ENCODE measurements at places on chromosomes 2 and 18.
A peak's percentile ranks its signal among the peaks of the same experiment; 100 is the strongest.

DNA sequence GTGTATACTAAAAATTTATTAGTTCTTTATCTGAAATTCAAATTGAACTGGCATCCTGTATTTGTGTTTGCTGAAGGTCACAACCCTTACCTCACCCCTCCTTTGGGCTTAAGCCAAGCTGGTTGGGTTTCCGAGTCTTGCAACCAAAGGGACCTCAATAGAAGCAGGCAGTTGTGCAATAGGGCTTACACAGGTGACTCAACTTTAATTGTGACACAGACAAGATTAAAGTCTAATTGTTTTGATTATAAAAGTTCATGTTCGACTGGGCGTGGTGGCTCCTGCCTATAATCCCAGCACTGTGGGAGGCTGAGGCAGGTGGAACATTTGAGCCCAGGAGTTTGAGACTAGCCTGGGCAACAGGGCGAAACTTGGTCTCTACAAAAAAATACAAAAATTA, 71.5 kb downstream of the RAB31 start:
- H3K4me1 ChIP-seq: peaks cover 6% of the 10 kb centered on the region
- H3K27ac ChIP-seq: no peak overlapping the region
- no peak overlapping the region for H3K4me3 ChIP-seq
- no peaks in the 10 kb centered on the region for H3K27me3 ChIP-seq
- no peak for DNase-seq

DNA sequence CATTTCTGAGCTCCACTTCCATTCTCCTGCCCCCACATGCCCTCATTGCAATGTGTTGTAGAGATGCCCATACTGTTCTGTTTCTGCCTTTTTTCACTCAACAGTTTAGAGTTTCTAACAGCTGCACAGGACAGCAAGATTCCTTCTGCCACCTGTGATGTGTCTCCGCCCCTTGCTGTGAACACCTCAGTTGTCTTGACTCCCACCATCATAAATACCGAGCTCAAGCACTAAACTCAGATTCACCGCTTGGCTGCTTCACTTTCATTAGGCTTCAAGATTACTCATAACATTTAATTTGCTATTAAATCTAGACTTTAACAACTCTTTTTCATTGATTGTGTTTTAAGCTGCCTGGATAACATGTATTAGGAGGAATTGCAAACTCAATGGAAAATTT, 141.0 kb downstream of the MAP2 start:
- no peaks in the 10 kb centered on the region for H3K36me3 ChIP-seq
- H3K4me3 ChIP-seq: no peak overlapping the region
- H3K27ac ChIP-seq: no peak overlapping the region
- no peak for DNase-seq
- H3K27me3 ChIP-seq: peaks cover 2% of the 10 kb centered on the region

GRCh38 chr2:38610851-38611801, 8.4 kb upstream of the HNRNPLL start:
- H3K27me3 ChIP-seq: peaks cover 24% of the 10 kb centered on the region
- H3K36me3 ChIP-seq: peaks cover 4% of the 10 kb centered on the region
- no peak overlapping the region for H3K4me3 ChIP-seq

DNA sequence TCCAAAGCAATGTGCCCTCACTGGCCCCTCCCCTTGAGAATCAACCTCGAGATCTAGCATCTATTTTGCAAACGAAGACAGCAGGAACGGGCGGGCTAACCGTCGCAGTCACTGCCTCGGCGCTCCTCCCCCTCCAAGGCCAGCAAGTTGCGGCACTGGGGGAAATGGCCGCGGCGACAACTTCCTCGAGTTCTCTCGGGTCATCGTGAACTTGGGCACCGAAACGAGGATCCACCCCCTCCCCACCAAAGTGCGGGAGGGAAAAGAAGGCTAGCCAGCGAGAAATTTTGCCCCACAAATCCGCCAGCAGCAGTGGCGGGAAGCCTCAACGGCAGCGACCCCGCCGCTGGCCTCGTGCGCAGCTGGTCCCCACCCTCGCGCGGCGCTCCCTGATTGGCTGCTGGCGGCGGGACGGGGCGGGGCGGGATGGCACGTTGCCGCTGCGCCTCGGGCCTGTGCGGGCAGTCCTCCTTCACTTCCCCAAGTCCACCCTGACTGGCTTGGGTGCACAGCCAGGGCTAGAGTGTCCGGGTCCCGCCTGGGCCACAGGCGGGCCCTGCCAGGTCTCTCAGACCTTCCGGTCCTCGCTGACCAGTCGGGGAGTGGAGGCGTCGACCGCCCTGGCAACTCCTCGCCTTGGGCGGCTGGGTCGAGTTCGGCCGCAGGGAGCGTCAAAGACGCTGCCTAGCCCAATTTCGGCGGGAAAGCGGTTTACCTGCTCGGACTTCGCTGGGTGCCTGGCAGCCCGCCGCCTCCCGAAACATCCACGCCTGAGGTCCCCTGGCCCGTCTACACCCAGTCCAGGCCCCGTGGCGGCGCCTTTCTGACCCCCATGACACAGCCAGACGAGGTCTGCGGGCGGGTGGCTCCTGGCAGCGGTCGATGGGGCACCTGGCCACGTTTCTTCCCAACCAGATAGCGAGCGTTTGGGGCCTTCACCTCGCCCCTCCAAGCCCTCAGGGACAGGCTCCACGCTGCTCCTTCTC, at the start of gene BOLL:
Gene BOLL, minus strand, starts transcription at position 364 of the 986 bp plus-strand sequence. CDS start 3,469 bp downstream, outside the sequence.
- peaks cover 8% of the 10 kb centered on the region for H3K27me3 ChIP-seq
- peak within 1 kb of the TSS; percentile 81 for H3K4me3 ChIP-seq
- no peak for DNase-seq

GRCh38 chr2:36915627-36916026, 50.7 kb downstream of the STRN start:
- H3K4me3 ChIP-seq: no peak overlapping the region
- peaks cover 8% of the 10 kb centered on the region for H3K4me1 ChIP-seq
- no peak overlapping the region for H3K27ac ChIP-seq
- no peaks in the 10 kb centered on the region for H3K27me3 ChIP-seq
- peaks cover 5% of the 10 kb centered on the region for H3K36me3 ChIP-seq

GRCh38 chr2:67137699-67138098, 259.4 kb upstream of the ETAA1 start:
- no peak overlapping the region for H3K27ac ChIP-seq
- H3K36me3 ChIP-seq: no peaks in the 10 kb centered on the region
- H3K27me3 ChIP-seq: no peaks in the 10 kb centered on the region
- H3K4me3 ChIP-seq: no peak overlapping the region
- H3K4me1 ChIP-seq: no peaks in the 10 kb centered on the region

DNA sequence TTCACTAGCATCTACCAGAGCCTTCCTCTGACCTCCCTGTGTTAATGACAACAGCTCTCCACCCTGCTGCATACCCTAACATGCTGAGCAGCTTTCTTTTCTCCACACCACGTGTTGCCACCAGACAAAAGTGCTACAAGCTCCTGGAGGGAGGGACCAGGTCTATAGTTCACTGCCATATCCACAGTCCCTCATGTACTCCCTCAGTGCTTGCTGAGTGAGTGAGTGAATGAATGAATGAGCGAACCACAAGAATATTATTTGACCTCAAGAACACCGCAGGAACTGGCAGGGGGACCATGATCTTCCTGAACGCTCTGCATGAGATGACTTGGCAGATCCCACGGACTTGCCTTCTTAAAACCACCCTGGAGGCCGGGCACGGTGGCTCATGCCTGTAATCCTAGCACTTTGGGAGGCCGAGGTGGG, 47.4 kb upstream of the CAB39 start:
- DNase-seq: no peak
- peaks cover 67% of the 10 kb centered on the region for H3K4me1 ChIP-seq
- H3K27me3 ChIP-seq: no peaks in the 10 kb centered on the region
- H3K27ac ChIP-seq: no peak overlapping the region
- no peaks in the 10 kb centered on the region for H3K36me3 ChIP-seq

DNA sequence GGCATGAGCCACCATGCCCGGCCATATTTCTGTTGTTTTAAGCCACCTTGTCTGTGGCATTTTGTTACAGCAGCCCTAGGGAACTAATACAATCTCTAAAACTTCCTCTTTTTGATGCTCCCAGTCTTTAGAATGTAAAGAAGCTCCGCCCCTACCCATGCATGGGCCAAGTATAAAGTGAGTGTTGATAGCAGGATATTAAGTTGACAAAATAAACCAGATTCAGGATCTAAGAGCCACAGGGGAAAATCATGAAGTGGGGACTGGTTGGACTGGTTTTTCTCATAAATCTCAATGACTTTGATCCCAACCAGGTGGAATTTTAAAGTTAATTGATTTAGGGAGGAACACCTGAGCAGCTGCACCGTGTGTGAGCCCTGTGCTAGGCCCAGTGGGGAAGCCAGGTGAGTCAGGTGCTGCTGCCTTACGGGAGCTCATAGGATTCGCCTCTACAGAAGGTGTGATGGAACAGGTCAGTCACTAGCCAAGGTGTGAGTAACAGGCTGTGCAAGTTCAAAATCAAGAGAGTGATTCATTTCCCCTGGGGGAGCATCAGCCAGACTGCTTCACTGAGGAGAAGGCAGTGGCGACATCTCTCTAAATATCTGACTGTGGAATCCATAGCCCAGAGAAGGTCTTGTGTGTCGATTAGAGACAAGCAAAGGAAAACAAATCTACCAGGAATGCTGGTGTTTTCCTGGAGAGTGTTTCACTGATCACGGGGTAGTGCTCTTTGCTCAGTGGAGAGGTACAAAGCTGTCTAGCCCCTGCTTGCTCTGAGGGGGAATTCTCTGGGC, 63.0 kb upstream of the MSH2 start:
- no peak overlapping the region for H3K4me3 ChIP-seq
- no peaks in the 10 kb centered on the region for H3K27me3 ChIP-seq
- no peak overlapping the region for H3K27ac ChIP-seq
- DNase-seq: no peak
- H3K4me1 ChIP-seq: peaks cover 19% of the 10 kb centered on the region
- H3K36me3 ChIP-seq: no peaks in the 10 kb centered on the region

DNA sequence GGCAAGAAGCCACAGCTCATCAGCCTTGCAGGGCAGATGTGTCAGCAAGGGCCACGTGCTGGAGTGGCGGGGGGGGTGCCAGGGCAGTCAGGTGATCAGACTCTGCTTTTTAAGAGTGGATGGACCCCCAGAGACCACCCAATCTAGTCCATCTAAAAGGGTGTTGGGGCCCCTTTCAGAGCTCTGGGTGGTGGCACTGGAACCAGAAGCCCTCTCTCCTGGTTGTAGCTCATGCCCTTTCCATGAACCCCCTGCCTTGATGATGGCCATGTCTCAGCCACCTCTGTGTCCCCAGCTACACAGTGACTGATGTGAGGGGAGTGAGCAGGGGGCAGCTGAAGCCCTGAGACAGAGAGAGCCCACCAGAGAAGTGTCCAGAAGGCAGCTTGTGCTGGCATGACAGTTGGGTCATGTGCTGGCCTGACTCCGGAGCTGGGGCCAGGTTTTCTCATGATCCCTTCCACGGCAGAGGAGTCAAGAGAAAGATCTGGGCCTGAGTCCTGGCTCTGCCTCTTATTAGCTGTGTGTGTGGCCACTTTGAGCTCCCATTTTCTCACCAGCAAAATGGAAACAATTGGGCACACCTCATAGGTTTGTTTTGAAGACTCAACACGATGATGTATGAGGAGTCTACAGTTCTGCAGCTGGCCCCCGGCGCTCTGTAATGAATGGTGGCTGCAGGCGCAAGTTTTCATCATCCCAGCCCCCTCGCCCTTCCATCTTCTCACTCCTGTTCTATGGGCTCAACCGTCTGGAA, 195.7 kb downstream of the ZFP36L2 start:
- no peak overlapping the region for H3K27ac ChIP-seq
- H3K36me3 ChIP-seq: no peaks in the 10 kb centered on the region
- H3K4me3 ChIP-seq: no peak overlapping the region
- peaks cover 2% of the 10 kb centered on the region for H3K4me1 ChIP-seq
- no peak for DNase-seq
- peaks cover 5% of the 10 kb centered on the region for H3K27me3 ChIP-seq

GRCh38 chr18:681985-682384, 24.5 kb downstream of the TYMS start:
- peaks cover 5% of the 10 kb centered on the region for H3K36me3 ChIP-seq
- H3K4me3 ChIP-seq: no peak overlapping the region
- no peaks in the 10 kb centered on the region for H3K4me1 ChIP-seq
- H3K27me3 ChIP-seq: no peaks in the 10 kb centered on the region

- H3K27ac ChIP-seq: peak overlapping the region; percentile 41
- H3K36me3 ChIP-seq: peaks cover 7% of the 10 kb centered on the region
- H3K4me3 ChIP-seq: no peak overlapping the region
- DNase-seq: no peak
These were observed 30.1 kb upstream of the EML4 start for GRCh38 chr2:42139101-42139500.

DNA sequence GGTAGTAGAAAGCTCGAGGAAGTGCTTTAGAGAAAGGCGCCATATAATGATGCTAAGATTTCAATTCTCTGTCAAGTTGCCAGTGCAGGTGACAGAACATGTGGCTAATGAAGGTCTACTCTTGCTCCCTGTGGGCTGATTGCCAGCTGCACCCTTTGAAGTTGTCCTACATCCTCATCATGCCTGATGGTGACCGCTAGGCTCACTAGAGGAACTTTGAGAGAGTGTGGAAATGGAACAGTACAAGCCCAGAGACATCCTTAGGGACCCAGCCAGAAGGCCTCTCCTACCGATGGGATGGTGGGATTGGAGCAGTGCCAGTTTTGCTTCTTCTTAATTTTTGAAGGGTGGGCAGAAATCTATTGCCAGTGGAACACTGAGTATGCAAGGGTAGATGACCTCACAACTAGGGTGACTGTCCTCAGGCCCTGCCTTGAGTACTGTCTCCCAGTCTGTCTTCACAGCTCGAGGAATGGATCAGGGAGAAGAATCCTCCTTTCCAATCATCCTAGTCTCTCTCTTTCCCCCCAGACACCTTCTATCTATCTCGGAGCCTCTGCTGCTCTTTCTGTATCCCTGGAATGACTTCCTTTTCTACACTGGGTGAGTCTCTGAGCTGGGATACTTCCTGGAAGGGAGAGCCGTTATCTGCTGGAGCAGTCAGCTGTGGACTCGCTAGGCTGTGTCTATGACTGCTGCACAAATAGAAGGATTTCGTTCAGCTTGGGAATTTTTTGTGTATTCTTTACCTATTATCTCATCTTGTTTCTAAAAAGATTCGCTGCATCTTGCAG, 33.5 kb downstream of the LGALSL start:
- no peaks in the 10 kb centered on the region for H3K36me3 ChIP-seq
- H3K27ac ChIP-seq: no peak overlapping the region
- DNase-seq: no peak
- peaks cover 4% of the 10 kb centered on the region for H3K4me1 ChIP-seq
- peaks cover 5% of the 10 kb centered on the region for H3K27me3 ChIP-seq
- no peak overlapping the region for H3K4me3 ChIP-seq

GRCh38 chr18:39622431-39622830, 2056.8 kb upstream of the CELF4 start:
- DNase-seq: no peak
- no peak overlapping the region for H3K4me3 ChIP-seq
- H3K27me3 ChIP-seq: no peaks in the 10 kb centered on the region

DNA sequence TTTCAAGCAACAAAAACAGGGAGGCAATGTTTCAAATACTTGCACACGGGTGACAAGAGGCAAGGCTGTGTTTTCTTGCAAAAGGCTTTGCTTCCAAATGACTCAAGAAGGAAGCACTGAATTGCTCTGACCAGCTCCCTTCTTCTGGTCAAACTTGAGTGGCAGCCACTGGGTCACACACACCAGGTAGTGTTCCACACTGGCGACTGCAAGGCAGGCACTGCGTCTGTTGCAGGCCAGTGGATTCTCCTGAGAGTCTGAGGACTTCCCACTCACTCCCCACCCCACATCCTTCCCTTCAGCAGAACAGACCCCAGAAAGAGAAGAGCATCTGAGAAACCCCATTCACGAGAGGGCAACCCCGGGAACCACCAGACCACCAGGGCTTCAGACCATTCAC, 19.8 kb downstream of the PARD6G start:
- peaks cover 17% of the 10 kb centered on the region for H3K27me3 ChIP-seq
- DNase-seq: no peak
- H3K27ac ChIP-seq: no peak overlapping the region
- no peak overlapping the region for H3K4me3 ChIP-seq
- no peaks in the 10 kb centered on the region for H3K4me1 ChIP-seq

- H3K27me3 ChIP-seq: peaks cover 8% of the 10 kb centered on the region
- no peak for DNase-seq
- H3K27ac ChIP-seq: no peak overlapping the region
- H3K36me3 ChIP-seq: no peaks in the 10 kb centered on the region
These were observed 19.3 kb downstream of the CFAP65 start for GRCh38 chr2:219022041-219022440.
